ENCODE measurements at places on chromosomes 16 and 17.

DNA sequence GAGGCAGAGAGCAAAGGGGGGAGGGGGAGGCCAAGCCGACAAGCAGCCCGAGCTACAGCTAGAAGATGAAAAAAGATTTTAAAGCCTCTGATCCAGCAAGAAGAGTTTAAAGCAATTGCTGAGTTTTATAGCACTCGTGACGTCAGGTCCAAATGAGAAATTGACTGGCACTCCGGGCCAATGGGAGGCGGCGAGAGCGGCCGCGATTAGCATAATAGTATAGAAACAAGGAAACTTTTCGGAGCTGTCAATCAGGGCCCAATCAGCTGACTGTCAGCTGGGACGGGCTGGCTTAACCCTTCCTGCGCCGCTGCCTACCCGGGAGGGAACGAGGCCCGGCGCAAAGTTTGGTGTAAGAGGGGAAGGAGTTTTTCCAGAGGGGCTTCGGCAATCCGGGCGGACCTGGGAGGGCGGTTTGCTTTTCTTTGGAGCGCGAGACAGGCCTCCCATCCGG lies at the start of gene MAF:
TSS of gene MAF (minus strand) at position 100 of the 454 bp plus-strand sequence. CDS start 835 bp downstream, outside the sequence.
- peak; percentile 22 for DNase-seq

DNA sequence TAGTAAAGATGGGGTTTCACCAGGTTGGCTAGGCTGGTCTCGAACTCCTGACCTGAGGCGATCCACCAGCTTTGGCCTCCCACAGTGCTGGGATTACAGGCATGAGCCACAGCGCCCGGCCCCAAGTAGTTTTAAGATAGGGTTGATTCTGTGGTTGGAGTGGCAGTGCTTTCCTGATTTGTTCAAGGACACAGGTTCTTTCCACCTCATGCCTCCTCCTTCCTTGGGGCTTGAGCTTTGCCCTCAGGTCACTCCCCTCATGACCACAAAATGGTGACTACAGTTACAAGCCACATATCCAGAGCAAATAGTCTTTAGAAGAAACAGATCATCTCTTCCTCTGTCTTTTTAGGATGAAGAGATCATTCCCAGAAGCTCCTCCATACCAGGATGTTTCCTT lies 25.3 kb upstream of the SMURF2 start:
- DNase-seq: no peak

- no peak for DNase-seq
Observed at GRCh38 chr16:2143878-2144485, 4.4 kb upstream of the RAB26 start.

DNA sequence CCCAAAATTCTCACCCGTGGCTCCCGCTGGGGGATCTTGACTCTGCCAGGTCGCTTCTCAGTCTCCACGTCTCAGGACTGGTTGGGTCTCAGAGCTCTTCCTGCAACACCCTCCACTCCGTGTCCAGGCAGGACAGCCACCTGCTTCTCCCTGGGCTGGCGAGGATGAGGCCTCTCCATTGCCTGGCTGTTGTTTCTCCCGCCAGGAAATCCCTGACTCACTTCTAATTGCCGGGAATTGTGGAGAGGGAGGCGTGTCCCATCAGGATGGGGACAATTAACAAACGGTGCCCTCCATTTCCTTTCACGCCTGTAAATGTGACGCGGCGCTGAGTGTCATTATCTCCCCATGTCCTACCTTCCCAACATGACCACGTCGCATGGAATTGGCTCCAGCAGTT lies 204.5 kb downstream of the RBFOX3 start:
- DNase-seq: no peak

DNA sequence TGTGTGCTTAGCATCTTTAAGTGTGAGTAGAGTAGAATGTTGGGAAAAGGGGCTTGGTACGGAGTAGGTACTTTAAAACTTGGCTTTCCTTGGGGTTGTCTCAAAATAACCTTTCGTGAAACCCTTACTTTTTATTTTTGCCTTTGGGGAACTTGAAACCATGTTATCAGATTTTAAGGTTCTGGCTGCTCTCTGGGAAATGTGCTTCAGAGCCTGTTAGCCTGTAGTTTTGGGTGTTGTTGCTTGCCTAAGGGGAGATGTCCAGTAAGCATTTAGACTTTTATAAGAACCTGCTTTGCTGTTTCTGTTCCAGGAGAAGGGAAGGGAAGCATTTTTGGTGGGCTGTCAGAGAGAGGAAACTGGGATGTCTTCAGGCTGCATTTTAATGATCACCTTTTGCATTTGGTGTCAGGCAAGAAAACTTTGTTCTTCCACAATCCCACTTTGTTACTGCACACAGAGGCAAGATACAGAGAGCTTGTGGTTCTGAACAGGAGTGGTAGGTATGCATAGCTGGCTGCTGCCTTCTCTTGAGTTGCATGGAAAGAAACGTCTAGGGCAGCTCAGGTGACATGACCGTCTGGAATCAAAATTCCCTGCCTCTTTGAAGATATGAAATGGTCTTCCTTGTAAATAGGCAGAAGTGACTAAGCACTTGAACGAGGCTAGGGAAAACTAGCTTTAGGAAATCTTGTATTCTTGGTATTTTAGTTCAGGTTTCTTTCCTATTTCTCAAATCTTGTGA lies 1.7 kb downstream of the RABEP1 start:
- DNase-seq: no peak

DNA sequence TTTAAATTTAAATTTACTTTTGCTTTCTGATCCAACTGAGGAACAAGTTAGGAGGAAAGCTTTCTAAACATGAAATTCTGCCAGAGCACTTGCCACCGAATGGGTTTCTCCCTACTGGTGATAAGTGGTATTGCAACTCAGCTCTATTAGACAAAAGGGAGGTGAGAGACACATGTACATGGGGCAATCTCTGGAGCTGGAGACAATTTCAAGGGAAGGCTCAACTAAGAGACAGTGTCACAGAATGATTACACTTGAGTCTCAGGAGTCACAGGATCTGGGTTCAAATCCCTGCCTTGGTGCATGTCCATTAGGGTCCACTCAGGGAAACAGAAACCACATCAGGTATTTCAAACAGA lies 37.4 kb downstream of the SOCS1 start:
- DNase-seq: no peak

GRCh38 chr16:24685539-24686432 lies 43.7 kb upstream of the TNRC6A start:
- DNase-seq: no peak

DNA sequence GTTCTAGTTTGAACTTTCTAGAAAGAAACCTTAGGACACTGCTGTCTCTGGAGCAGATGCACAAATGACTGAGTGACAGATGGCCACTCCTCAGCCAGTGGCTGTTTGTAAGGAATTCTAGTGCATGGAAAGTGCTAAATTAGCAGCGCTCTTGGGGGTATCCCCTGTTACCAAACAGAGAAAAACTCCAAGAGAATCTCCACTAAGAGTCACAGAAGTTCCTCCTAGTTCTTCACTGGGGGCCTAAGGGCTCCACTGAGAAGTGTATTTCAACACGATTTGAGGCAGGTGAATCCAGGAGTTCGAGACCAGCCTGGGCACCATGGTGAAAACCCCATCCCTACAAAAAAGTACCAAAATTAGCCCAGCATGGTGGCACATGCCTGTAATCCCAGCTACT lies 18.1 kb upstream of the IRF8 start:
- no peak for DNase-seq

GRCh38 chr17:74430706-74431567 lies 951 bp upstream of the GPRC5C start:
- no peak for DNase-seq

DNA sequence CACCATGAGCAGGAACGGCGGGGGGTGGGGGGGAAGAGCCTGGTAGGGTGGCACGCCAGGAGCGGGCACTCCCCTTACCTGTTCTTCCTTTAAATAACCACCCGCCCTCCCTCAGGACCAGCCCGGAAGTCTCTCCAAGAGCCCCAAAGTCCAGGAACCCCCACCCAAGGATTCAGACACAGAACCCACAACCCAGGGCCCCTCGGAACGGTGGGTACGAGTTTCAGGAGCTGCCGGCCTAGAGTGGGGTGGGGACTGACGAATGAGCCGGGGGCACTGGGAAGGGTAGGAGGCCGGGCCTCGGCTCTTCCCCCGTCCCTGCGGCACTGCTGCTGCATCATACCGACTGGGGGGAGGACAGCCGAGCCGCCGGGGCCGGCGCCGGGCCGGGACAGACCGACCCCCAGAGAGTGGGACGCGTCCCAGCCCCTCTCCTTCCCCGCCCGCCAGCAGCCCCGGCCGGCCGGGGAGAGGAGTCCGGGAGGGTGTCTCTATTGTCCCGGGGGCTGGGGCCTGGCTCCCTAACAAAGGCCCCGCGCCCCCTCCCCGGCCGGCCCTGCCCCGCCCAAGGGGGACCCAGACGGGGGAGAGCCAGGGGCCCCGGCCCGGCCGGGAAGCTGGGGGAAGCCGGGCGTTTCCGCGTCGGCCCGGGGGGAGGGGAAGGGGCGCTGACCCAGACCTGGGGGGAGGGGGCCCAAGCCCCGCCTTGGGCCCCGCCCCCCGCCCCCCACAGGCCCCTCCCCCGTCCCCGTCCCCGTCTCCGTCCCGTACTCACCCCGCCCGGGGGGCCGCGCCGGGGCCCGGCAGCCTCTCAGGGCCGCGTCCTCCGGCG lies 747 bp downstream of the ATXN7L3 start:
- DNase-seq: no peak

DNA sequence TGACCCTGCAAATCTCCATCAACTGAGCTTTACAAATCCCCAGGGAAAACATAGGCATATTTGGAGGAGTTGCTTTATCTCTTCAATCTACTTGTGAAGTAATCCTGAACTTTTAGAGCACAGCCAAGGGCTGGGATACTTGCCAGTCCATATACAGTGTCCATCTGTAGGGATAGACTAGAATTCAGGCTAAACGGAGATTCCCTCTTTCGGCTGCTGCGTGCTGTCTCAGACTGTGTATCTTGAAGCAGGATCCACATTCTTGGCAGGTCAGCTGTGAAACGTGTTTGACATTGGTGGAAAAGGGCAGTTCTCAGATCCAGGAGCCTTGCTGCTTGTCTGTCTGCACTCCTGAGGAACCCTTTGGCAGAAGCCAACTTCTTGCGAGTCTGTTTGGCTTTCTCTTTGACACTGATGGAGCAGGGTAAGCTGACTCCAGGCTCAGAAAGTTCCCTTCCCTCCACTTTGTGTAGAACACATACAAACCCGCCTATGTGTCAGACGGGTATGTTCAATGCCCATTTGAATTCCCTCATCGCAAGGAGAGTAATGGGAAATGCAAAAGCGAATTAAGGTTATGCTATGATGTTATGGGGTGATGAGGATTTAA lies 221.8 kb downstream of the MAP2K4 start:
- no peak for DNase-seq

DNA sequence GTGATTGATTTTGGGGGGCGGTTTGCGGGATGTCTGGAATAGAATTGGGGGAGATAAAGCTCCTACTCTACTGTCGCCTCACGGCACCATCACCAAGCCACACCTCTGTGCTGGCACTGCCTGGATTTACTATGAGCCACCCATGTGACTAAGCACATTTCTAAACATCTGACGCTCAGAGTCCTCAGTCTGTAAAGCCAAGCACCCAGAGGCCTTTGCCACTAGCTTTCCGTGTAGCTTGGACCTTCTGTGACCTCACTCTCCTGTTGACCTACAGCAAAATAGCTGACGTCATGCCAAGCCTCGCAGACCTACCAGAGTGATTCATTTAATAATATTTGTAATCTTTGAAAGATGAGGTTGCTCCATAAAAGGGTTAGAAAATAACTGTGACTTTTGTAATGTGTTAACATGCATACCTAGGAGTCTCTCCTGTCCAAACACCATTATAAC lies 38.5 kb upstream of the MYOCD start:
- peak; percentile 94 for DNase-seq

- DNase-seq: no peak
Observed at GRCh38 chr17:65062171-65062915, 5.8 kb upstream of the GNA13 start.

- DNase-seq: no peak
Observed at GRCh38 chr16:64065523-64065922, 1056.3 kb downstream of the CDH11 start.

- DNase-seq: no peak
Observed at GRCh38 chr17:48333034-48333530, 96.9 kb downstream of the SKAP1 start.

- no peak for DNase-seq
Observed at GRCh38 chr16:29644338-29644857, 18.6 kb upstream of the SPN start.

DNA sequence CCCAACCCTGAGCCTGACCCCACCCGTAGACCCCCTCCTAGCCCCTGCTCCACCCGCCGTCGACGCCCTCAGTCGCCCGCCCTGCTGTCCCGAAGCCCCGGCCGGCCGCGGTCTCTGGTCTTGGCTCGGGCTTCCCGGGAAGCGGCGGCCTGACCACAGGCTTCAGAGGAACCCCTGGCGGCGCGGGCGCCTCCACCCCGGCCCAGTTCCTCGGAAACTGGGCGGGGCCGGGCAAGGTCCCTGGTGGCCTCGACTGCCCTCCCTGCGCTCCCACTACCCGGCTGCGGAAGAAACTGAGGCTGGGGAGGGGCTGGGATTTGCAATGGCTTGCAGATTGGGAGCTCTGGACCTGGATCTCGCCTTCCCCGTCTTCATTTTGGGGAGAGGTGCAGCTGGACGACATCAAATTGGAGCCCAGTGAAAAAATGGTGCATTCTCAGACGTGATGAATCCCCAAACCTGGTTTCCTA lies 692 bp upstream of the SOCS1 start:
- no peak for DNase-seq

DNA sequence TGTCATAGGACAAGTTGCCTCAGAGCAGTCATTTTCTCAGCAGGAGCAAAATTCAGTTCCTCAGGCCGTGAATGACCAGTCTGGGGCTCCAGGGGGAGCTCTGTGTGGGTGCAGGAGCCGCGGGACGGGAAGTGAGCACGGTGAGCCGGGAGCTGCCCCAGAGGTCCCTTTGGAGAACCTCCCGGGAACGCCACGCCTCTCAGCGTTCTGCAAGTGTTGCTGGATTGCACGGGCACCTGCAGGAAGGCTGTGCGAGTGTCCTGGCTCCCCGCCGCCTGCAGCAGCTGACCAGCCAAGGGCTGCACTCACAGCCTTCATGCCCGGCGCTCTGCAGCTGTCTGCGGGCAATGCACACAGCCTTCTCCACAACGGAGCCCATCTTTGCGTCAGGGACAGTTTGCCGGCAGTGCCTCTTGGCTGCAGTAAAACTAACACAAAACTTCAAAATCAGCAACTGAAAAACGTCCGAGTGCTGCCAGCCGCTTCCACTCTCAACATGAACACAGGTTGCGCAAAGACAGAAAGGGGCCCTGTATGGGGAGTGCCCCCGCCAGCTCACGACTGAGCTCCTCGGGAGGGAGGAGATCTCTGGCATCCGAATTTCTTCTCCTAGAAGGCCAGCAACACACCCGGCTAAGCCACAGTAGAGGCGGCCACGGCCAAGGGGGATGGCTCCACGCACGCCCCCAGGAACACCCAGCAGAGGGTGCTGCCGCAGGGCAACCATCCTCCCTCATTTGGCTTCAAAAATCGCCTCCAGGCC lies 16.0 kb downstream of the NDUFAF8 start:
- peak; percentile 47 for DNase-seq

GRCh38 chr17:39755554-39756379 lies 18.0 kb downstream of the GRB7 start:
- DNase-seq: no peak

GRCh38 chr17:45660474-45660873 lies 123.6 kb upstream of the CRHR1 start:
- no peak for DNase-seq

GRCh38 chr16:1788095-1788707 lies 5.3 kb downstream of the IGFALS start:
- DNase-seq: no peak

- no peak for DNase-seq
Observed at GRCh38 chr16:84920333-84920732, 91.0 kb downstream of the ZDHHC7 start.

Data from skeletal muscle cell (primary cell).